ENCODE measurements at places on chromosomes 1 and 21.

DNA sequence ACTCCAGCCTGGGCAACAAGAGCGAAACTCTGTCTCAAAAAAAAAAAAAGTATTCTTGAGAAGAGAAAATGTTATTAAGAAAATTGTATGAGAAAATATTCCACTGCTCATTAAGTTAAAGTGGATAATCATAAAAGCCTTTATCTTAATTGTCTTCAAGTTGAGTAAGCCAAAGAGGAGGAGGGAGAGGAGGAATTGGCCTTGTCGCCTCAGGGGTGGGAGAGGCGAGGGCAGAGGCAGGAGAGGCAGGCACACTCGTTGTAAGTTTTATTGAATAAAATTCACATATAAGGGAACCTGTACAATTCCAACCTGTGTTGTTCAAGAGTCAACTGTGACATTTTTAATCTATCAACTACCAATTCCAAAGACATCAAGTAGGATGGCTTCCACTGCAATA lies 820.3 kb downstream of the USP25 start:
- no peak for DNase-seq

DNA sequence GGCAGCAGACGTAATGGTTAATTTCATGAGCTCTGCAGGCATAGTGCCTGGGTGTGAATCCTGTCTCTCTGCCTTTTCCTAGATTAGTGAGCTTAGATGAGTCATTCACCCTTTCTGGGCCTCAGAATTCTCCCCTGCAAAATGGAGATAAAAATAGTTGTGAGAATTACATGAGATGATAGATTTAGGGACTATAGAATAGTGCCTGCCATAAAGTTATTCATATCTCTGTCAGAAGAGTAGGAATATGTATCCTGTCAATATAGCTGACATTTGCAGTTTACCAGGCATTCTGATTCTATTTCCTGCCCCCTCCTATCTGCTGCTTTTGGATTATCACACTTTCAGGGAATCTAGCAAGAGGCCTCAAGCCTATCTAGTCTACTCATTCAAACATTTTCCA lies 112.0 kb downstream of the PDE4B start:
- DNase-seq, result no peak

- DNase-seq, result no peak
Observed at GRCh38 chr1:8586438-8586837, 231.0 kb downstream of the RERE start.

DNA sequence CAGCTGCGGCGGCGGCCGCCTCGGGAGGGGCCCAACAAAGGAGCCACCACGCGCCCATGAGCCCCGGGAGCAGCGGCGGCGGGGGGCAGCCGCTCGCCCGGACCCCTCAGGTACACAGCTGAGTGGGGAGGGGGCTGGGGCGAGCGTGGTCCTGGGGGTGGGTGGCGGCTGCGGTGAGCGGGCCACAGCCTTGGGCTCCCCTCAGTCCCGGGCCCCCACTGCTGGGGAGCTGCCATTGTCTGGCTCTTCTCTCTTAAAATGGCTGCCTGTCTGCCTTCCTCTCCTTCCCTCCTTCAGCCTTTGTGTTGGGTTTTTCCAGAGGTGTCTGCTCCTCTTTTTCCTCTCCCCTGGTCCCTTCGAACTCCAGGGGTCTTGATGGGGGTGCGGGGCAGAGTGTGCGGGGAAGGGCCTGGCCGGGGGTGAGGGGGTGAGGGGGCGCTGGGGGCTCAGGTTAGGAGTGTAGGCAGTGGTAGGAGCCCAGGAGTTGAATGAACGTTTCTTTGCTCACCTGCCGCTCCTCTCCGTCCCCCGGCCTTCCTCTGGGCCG lies 1.7 kb downstream of the ARID1A start:
- no peak for DNase-seq

DNA sequence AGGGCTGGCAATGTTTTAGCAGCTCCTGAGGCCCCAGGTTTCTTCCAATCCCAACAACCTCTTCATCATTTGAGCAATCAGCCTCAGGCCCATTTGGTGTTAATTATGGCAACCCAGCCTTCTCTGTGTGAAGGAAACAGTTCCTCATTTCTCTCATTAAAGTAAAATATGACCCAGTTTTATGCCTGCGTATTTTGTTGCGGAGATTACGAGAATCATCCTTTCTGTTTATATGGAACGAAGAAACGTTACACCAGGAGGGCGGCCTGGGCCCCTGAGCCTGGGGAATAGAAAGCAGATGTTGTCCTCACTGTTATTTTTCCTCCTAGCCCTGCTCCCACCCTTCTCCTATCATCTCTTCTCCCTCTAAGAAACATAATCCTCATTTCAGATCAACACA lies 332.2 kb upstream of the USP24 start:
- DNase-seq, result no peak

DNA sequence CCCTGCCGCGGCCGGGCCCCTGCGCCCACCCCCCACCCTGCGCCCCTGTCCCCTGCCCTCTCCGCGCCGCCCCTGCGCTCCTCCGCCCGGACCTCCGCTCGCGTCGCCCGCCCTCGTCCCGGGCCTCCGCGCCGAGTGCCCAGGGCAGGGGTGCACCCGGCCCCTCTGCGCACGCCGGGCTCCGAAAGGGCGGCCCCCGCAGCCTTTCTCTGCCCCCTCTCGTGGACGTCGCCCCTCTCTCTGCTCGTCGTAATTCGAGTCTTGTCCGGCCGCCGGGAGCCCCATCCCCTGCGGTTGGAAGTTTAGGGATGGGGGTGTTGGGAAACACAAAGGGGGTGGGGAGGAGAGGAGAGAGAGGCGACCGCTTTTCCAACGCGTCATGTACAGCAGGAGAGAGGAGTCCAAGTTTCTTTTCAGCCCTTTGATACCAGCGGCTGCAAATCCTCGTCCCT lies 407 bp downstream of the GALNT2 start:
- DNase-seq, result no peak

DNA sequence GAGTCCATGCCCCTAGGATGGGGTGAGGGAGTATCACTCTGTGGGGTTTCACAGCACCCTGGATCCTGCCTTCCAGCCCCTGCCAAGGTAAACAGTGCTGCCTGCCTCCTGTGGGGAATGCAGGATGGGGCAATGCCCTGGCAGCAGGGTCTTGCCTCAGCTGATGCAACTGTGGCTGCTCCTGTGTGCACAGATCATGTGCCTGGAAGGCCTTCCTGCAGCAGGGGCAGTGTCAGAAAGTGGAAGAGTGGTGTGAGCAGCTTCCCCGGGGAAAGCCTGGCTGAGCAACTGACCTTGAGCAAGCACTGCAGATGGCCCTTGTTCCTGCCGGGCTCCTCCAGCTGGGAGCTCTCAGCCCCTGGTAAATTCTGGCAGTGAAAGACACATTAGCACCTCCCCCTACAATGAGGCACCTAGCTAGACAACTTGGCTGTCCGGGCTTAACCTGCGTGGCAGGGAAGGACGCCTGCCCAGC lies 9.9 kb downstream of the TOR3A start:
- DNase-seq, result no peak

DNA sequence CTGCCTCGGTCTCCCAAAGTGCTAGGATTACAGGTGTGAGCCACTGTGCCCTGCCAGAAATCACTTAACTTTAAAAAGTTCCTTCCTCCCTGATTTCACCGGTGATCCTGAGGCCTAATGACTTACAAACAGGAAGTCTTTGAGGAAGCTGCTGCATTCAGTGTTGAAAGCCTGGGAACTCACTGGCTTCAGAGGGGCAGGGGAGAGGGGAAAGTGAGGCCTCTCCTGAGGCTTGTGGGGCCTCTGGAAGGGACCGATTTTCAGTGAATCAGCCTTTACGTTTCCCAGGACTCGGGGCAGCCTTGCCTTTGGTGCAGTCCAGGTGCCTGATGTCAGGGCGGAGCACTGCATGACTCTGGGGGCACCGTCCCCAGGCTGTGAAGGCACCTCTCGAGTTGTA lies 30.1 kb upstream of the ARHGEF10L start:
- no peak for DNase-seq

- DNase-seq, result no peak
Observed at GRCh38 chr1:115214098-115214497, 124.0 kb downstream of the NGF start.

DNA sequence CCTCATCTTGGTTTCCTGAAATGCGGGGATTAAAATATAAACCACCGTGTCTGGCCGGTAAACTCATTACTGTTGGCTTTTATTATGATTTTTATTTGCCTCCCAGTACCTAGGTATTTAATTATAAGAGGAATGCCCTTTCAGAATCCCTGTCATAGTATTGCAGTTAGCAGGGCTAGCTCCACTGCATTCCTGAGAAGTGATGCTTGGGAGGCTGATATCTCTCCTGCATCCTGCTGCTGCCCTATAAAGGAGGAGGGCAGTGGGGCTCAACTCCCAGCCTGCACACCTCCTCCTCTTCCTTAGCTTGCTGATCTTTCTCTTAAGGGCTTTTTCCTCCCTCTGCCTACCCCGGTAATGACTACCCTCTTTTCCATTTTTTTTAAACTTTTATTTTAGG lies 19.9 kb upstream of the DISC1 start:
- no peak for DNase-seq

GRCh38 chr1:12438349-12438924 lies 179.6 kb downstream of the DHRS3 start:
- DNase-seq, result no peak

GRCh38 chr1:113531321-113531720 lies 141.0 kb downstream of the MAGI3 start:
- no peak for DNase-seq

DNA sequence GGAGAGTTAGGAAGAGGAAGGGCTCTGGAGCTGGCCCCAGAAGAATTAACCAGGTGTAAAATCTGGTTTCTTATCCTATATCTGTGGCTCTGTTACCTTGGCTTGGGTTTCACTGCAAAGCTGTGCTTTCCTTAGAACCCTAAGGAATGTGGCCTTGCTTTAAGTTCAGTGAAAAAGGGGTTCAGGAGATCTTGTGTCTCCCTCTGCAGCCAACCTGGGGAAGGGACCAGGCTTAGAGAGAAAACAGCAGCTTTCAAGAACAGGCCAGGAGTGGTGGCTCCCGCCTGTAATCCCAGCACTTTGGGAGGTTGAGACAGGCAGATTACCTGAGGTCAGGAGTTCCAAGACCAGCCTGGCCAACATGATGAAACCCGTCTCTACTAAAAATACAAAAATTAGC lies 16.1 kb upstream of the MYCL start:
- no peak for DNase-seq

DNA sequence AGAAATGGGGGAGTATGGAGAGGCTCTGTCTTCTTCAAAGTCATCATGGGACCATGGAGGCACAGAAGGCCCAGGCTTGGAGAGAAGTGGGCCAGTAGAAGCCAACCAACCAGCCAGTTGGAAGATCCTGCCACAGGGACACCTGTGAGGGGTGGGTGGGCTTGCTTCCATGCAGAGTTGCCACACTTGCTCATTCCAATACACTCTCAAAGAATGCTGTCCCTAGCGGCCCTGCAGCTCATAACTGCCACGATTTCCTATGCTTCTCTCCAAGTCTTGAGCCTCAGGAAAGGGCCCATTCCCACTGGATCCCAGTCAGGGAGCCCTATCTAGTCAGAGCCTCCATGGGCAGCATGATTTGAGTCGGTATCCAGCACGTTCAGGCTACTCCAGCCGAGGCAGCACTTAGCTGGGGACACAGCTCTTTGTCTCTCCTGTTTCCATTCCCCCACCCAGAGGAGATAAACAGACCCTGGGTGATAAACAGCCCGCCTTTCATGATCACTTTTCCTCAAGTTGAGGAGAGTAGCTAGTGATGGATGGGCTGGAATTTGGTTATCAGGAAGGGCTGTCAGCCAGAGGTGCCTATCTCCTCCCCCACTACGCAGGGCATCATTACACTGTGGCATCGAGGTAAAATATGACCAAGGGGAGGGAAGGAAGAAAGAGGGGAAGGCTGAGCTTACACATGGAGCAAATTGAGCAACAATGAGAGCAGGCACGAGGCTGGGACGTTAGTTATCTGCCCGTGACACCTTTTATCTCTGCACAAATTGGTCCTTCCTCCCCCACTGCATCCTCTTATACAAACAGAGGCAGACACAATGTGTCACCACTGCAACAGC lies 64.6 kb downstream of the ERI3 start:
- DNase-seq, result no peak

- peak; percentile 86 for DNase-seq
Observed at GRCh38 chr1:23559136-23559984, at the start of gene ID3. TSS of gene ID3 (minus strand) at chr1:23559501. CDS start at chr1:23559426, 75 bp downstream.

DNA sequence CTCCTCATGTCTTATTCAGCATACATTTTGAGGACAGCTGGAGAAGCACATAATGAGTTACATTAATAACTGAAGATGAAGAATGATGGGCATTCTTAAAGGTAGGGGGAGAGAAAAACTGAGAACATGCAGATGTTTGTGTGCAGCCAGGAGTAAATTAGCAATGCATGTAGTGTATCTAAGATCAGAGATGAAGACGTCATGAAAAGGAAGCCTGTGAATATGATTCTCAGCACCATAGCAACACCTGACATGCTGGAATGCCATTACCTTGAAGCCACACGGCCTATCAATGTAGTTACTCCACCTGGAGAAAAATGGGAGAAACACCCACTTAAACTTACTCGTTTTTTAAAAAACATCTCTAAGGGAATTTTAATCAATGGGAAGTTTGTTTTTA lies 607.1 kb downstream of the PTPRC start:
- DNase-seq, result no peak

GRCh38 chr1:223188618-223189356 lies 45.7 kb upstream of the TLR5 start:
- DNase-seq, result no peak

DNA sequence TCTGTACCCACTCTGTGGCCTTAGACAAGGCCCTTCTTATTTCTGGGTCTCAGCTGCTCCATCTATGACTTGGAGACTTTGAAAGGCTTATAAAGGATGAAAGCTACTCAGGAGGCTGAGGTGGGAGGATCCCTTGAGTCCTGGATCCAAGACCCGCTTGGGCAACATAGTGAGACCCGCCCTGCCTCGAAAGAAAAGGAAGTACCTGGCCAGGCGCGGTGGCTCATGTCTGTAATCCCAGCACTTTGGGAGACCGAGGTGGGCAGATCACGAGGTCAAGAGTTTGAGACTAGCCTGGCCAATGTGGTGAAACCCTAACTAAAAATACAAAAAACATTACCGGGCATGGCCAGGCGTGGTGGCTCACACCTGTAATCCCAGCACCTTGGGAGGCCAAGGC lies 13.4 kb downstream of the ID3 start:
- DNase-seq, result no peak

- peak; percentile 73 for DNase-seq
Observed at GRCh38 chr1:205321162-205321958, at the start of gene NUAK2. TSS of gene NUAK2 (minus strand) at chr1:205321745. CDS start at chr1:205321628, 117 bp downstream.

GRCh38 chr1:36580524-36580923 lies 97.8 kb upstream of the CSF3R start:
- no peak for DNase-seq

DNA sequence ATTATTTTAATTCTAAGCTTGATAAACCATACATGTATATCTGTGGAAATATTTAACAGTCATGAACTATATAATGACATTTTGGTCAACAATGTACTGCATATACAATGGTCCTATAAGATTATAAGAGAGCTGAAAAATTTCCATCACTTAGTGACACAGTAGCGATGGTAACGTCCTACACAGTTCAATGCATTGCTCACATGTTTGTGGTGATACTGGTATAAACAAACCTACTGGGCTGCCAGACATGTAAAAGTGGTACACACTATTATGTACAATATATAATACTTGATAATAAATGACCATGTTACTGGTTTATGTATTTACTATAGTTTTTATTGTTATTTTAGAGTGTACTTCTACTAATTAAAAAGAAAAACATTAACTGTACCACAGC lies 841.9 kb downstream of the LTN1 start:
- DNase-seq, result no peak
